ENCODE measurements at places on chromosomes 16 and 17.

GRCh38 chr16:55285586-55285985 is 38.4 kb upstream of the IRX6 start:
- DNase-seq: no peak

- DNase-seq: no peak
These were observed 3.7 kb downstream of the PPP4C start for GRCh38 chr16:30079480-30079879.

- no peak for DNase-seq
These were observed 946 bp upstream of the TMEM256 start for GRCh38 chr17:7404737-7405349.

DNA sequence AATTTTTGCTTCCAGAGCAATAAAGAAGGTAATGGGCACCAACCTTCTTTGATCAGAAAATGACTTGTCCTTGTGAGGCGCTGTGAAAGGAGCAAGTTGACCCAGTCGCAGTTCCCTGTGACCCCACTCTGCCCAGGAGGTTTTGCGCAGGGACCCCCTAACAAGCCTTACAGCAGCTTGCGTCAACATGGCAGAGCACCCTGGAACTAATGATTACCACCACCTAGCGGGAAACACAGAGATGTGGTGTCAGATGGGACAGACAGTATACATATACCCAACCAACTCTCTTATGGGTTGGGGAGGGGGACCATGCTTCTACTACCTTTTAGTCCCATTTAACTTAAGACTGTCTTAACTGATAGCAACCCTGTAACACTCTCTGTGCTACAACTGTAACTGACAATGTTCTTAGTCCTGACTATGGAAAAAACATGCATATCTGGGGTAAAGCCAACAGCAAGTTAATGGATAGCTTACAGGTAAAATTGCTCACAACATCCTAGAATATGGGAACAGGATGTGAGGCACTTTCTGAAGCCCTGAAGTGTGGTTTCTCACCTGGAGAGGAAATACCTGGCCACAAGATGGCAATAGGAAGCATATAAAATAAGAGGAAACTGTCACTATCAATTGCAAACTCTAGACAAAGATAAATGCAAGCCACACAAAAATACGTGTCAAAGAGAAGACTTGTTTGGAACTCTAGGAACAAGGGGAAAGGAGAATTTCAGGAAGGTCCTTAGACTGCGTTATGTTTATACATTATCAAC is 3.0 kb downstream of the KARS1 start:
- DNase-seq: no peak

- DNase-seq: peak; percentile 92
These were observed 27.1 kb downstream of the GNPTG start for GRCh38 chr16:1378804-1379303.

All from hematopoietic multipotent progenitor cell treated with erythropoietin and hydrocortisone succinate and interleukin-3 and kit ligand, for 15 days (in vitro differentiated cells).